Activated T-helper 17 cell treated with anti-CD3 and anti-CD28 coated beads, Interleukin-2, amount 50 U/mL, for 72 hours (primary cell): ENCODE measurements at places on chromosomes 6 and 20. TPM values are rescaled to one million over a fixed set of nuclear protein-coding genes. Genes with fewer than 3 reads are reported as not detected.

Gene OLIG3
- 3.5 TPM for total RNA-seq

Gene LYRM4
- total RNA-seq, result 64.2 TPM

- H3K27me3 ChIP-seq, result no peaks in the 10 kb centered on the region
- peak overlapping the region; percentile 81 for H3K4me3 ChIP-seq
- H3K4me1 ChIP-seq, result peaks cover 25% of the 10 kb centered on the region
- peak; percentile 40 for ATAC-seq
- H3K36me3 ChIP-seq, result peaks cover 15% of the 10 kb centered on the region
These were observed 53.2 kb downstream of the IRF4 start for GRCh38 chr6:444653-445275.

GRCh38 chr6:19337101-19337500 lies 500.1 kb upstream of the ID4 start:
- ATAC-seq, result no peak
- H3K27ac ChIP-seq, result no peak overlapping the region
- H3K4me1 ChIP-seq, result no peaks in the 10 kb centered on the region
- no peak overlapping the region for H3K4me3 ChIP-seq
- no peaks in the 10 kb centered on the region for H3K27me3 ChIP-seq

DNA sequence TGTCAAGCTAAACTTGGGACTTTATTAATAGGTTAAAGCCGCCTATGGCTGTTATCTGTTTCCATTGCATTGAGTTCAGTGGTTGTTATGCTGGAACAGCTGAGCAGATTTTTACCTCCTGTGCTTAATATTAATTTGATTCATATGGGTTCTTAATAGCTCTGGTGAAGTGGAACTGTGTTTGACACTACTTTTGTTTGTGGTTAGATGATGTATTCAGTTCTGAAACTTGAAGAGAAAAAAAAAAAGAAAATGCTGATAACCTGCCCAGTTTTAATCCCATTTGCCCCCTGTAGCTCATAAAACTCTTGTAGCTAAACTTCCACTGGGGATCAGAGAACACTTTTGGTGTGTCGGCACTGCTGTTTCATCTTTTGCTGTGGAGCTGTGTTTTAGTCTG lies 117.8 kb downstream of the ZDHHC14 start:
- ATAC-seq, result peak; percentile 51
- peaks cover 21% of the 10 kb centered on the region for H3K4me1 ChIP-seq
- no peak overlapping the region for H3K4me3 ChIP-seq
- no peaks in the 10 kb centered on the region for H3K36me3 ChIP-seq

- ATAC-seq, result no peak
- no peaks in the 10 kb centered on the region for H3K27me3 ChIP-seq
- no peaks in the 10 kb centered on the region for H3K4me1 ChIP-seq
- no peak overlapping the region for H3K27ac ChIP-seq
- H3K36me3 ChIP-seq, result no peaks in the 10 kb centered on the region
These were observed 38.0 kb downstream of the EFCAB8 start for GRCh38 chr20:32896521-32897280.

DNA sequence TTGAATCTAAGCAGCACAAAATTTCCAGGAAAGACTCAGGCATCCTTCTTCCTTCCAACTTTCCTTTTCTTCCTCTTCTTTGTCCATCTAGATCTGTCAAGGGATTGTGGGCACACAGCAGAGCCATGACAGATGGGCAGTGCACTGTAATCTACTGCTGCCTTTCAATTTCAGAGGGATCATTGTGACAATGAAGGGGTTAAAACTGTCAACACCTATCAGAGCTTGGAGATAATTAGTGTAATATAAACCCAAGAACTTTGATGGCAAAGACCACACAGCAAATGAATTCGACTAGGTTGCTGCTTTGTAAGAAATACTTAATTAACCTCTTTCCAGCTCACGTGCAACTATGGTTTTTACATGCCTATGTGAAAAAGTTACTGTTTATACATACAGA lies 55.0 kb downstream of the SAMD5 start:
- H3K27ac ChIP-seq, result no peak overlapping the region
- H3K4me3 ChIP-seq, result no peak overlapping the region
- no peaks in the 10 kb centered on the region for H3K4me1 ChIP-seq
- peaks cover 3% of the 10 kb centered on the region for H3K27me3 ChIP-seq

DNA sequence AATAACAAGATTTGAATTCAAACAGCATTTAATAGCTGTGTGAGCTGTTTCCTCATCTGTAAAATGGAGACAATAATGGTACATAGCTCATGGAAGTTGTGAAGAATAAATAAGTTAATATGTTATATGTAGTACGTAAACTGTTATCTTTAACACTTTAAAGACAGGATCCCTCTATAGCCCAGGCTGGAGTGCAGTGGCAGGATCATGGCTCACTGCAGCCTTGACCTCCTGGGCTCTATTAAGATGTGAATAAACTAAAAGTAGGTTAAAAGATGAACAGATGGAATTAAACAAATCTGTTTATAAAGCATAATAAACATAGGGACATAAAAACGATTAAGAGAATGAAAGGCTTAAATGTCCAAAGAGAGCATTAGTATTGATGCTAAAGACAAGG lies 3.0 kb downstream of the AMD1 start:
- peaks cover 36% of the 10 kb centered on the region for H3K4me1 ChIP-seq
- H3K36me3 ChIP-seq, result peaks cover 76% of the 10 kb centered on the region
- ATAC-seq, result no peak
- H3K27me3 ChIP-seq, result no peaks in the 10 kb centered on the region

DNA sequence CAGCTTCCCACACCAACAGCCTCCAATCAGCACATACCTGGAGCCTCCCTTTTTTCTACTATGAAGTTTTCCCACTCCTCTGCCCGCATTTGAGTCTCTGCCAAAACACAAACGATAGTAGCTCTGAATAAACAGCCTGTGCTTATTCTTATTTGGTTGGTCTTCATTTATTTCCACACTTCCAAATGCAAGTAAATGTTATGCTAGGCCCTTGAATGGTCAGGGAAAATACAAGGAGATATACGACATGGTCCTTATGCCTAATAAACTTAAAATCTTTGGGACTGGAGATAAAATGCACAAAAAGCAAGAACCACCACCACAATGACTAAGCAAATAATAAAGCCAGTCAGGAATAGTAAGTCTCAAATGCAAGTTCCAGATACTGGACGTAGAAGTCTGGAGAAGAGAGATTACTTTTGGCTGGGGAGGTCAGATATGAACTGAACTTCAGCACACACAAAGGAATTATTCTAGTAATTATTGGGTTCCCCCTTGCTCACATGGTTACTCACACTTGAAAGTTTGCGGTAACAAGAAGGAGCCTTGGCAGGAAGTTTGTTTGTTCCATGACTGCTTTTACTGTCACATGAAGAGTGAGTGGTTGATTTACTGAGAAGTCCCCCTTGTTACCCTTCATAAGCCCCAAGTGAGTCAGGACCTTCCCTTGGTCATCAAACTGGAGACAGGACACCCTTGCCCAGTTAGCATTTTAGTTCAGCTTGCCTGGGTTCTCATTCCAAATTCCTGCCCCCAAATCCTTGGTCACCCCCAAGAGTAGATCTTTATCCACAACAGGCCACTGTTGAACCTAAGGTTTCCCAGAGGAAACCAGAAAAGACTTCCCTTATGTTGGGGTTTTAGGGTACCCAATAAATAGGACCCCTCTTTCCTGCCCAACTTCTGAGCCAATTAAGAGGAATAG lies 511.2 kb upstream of the JARID2 start:
- H3K27ac ChIP-seq, result peak overlapping the region; percentile 100
- no peaks in the 10 kb centered on the region for H3K27me3 ChIP-seq
- H3K4me3 ChIP-seq, result peak overlapping the region; percentile 78
- ATAC-seq, result peak; percentile 51
- H3K4me1 ChIP-seq, result peaks cover 74% of the 10 kb centered on the region

DNA sequence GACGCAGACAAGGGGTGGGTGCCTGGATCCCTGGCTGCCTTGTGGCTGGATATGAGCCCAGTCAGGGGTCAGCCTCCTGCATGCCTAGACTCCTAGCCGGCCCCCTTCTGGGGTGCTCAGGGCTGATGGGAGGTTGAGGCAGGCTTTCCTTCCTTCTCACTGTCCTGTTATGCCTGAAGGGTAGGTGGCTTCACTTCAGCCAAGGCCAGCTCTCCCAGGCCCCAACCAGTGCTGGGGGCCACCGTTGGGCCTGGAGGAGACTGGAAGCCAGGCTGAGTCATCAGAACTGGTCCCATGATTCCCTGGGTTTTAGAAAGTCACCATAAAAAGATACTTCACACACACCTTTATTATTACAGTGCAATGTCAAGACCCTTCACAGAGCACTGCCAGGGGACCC lies 2.9 kb upstream of the POU5F1 start:
- no peak overlapping the region for H3K4me3 ChIP-seq
- peaks cover 9% of the 10 kb centered on the region for H3K4me1 ChIP-seq
- H3K36me3 ChIP-seq, result no peaks in the 10 kb centered on the region
